Fibroblast of skin of left quadriceps (primary cell): ENCODE measurements at places on chromosomes 2 and 18.

DNA sequence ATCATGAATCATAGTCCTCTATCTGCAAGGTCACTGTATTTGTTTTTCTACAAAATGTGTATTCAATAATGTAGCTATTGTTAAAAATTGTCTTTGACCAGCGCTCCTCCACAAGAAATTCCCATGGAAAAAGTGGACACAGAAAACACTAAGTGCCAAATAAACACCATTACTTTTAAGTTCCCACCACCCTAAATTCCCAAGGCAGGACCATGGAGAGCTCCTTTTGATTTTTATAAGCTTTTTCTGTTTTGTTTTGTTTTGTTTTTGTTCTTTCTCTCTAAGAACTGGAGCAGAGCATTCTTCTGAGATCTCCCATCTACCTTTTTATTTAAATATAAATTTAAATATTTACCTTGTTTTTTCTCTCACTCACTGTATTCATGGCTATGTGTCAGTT lies 44.5 kb downstream of the LRATD1 start:
- DNase-seq, result no peak

DNA sequence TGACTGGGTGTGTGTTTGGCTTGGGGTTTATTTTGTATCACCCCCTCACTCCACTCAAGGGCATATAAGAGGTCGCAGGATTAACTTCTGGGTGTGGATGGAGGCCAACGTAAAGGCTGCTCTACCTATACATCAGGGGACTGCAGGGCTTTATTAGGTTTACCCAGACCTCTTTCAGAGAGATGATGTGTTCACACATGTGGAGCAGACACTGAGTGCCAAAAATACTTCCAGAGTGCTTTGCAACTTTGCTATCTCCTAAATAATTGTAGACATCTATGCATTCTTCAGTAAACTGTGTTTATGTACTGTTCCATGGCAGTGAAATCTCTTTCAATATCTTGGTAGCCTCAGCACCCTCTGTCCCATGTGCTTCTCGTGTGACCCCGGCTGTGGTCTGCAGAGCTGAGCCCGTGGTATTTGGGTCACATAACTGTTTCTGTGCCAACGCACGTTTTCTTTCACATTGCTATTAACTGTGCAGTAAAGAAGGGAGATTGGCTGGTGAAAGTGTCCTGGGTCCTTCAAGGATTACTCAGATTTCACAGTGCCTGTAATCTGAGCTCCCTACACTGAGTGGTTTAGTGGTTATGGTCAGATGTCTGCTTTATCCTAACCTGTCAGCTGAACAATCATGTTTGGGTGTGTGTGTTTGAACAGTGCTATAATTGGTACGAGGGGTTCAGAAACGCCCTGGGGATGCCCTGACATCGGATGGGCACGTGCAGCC lies 208.1 kb downstream of the VAPA start:
- peak; percentile 89 for DNase-seq

DNA sequence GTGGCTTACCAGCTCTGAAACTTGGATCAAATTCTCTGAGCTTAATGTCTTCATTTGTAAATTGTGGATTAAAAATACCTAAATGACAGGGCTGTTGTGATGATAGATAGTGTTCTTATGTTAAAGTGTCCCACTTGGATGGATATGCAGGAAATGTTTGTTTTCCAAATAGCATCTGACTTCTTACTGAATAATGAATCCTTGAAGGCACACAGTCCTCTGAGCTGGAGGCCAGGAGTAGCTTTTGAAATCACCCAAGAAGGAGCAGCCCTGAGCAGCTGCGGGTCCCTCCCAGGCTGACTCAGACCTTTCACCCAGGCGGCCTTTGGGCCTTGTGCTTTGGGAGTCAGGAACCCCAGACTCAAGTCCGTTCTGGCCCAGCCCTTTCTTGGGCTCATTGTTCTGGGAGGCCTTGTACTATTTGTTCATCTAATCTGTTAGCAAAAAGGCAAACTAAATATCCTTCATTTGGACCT lies 173.0 kb upstream of the GATA6 start:
- DNase-seq, result no peak

- DNase-seq, result no peak
Observed at GRCh38 chr18:68842951-68843350, 45.1 kb downstream of the CCDC102B start.

- no peak for DNase-seq
Observed at GRCh38 chr2:105714141-105714540, 30.6 kb upstream of the NCK2 start.

DNA sequence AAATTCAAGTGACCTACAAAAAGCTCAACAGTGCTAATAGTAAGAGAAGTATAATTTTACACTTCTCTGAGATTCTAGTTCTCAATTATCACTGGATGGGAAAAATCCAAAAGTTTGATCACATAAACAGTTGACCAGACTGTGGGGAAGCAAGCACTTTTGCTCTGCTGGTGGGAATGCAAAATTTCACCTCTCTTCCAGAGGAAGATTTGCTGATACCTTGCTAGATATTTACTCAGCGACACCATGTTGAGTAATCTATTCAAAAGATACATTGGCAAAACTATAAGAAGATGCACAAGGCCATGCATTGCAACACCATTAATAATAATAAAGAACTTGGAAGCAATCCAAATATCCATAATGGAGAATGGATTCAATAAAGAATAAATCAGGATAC lies 204.4 kb downstream of the MREG start:
- DNase-seq, result no peak

GRCh38 chr2:38474715-38475566 lies 97.9 kb upstream of the ATL2 start:
- DNase-seq, result no peak

DNA sequence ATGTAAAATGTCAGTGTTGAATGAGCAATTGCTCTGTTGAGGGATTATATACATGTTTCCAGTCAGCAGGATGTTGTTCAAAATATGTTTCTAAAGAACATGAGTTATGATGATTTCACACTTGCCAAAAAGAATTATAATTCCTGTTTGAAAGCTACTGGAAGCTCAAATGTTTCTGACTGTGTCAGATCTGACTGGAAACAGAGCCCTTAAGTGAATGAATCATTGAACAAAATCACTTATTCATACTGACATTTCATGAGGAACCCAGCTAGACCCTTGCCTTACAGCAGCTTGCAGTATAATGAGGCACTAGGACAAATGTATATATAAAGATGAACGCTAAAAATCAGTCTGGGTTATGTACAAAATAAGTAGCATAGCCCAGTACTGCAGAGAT lies 35.4 kb upstream of the ITGAV start:
- no peak for DNase-seq

GRCh38 chr18:65725251-65726050 lies 25.4 kb upstream of the CDH7 start:
- DNase-seq, result no peak

DNA sequence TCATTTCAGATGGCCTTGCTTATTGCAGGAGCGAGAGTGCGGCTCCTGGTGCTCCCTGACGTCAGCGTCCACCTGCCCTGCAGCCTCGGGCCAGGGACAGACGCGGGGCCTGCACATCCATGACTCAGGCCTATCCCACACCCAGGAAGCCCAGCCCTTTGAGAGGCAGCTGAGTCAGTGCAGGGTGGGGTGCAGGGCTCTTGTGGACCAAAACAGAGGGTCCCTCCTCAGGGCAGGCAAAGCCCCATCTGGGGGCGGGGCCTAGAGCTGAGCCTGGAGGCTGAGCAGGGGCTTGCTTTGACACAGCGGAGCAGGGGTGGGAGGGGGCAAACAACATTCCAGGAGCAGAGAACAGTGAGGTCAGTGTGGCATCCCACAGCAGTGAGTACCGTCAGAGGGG lies 7.7 kb upstream of the ARHGEF4 start:
- no peak for DNase-seq
